SK-N-SH (cell line): ENCODE measurements at places on chromosomes 13 and 19. TPM values are rescaled to one million over a fixed set of nuclear protein-coding genes. Genes with fewer than 3 reads are reported as not detected.

Gene LENG8
- polyA plus RNA-seq = 84.0 and 89.1 TPM in 2 replicates

Gene OR7D2
- polyA plus RNA-seq = not detected in 2 replicates

Gene ATP7B
- polyA plus RNA-seq = 4.4 and 5.1 TPM in 2 replicates

Gene CYP2A6
- polyA plus RNA-seq = not detected in 2 replicates

Gene FCAR
- polyA plus RNA-seq = not detected in 2 replicates

Gene ZNF813
- 0.44 and 0.78 TPM in 2 replicates for polyA plus RNA-seq

Gene QPCTL
- 17.6 and 19.1 TPM in 2 replicates for polyA plus RNA-seq

Gene ZNF430
- polyA plus RNA-seq = 4.2 and 6.3 TPM in 2 replicates

Gene SAFB2
- 20.3 and 37.7 TPM in 2 replicates for polyA plus RNA-seq

Gene ADGRE3
- polyA plus RNA-seq = not detected in 2 replicates

Gene LGALS7B
- polyA plus RNA-seq = not detected in 2 replicates

Gene XRCC1
- 24.7 and 30.3 TPM in 2 replicates for polyA plus RNA-seq

Gene PSG3
- polyA plus RNA-seq = 0.07 and 0.10 TPM in 2 replicates

Gene FAM124A
- polyA plus RNA-seq = 1.5 and 2.0 TPM in 2 replicates

Gene MUC16
- not detected in 2 replicates for polyA plus RNA-seq

Gene CPB2
- not detected in 2 replicates for polyA plus RNA-seq

Gene PRSS57
- not detected in 2 replicates for polyA plus RNA-seq

Gene CGB5
- 0.11 and 0.16 TPM in 2 replicates for polyA plus RNA-seq
